ENCODE measurements at places on chromosomes 7 and 10.
A peak's percentile ranks its signal among the peaks of the same experiment; 100 is the strongest.

- no peak for DNase-seq
Observed at GRCh38 chr10:28548781-28549498, 16.0 kb downstream of the WAC start.

GRCh38 chr10:58955615-58956014, 220.8 kb upstream of the PHYHIPL start:
- no peak for DNase-seq

- DNase-seq = no peak
Observed at GRCh38 chr7:155048006-155048405, 22.1 kb upstream of the HTR5A start.

DNA sequence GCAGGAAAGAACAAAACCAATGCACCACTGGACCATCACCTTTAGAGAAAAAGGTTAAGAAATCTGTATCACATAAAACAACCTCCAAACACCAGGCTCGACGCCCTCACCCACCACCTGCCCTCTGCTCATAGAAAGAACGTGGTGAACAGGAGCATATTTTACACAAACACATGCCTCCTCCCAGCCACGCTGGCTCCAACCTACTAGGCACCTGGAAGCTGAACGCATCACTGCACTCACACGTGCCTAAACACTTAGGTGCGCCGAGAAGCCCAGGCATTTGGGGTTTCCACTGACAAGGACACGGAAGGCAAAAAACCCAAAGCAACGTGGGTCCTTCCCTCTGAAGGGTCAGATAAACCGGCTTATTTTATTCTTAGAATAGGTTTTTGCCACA, 56.0 kb downstream of the PTPRN2 start:
- DNase-seq = no peak

GRCh38 chr7:134828361-134828760, 48.9 kb downstream of the CALD1 start:
- peak; percentile 49 for DNase-seq

DNA sequence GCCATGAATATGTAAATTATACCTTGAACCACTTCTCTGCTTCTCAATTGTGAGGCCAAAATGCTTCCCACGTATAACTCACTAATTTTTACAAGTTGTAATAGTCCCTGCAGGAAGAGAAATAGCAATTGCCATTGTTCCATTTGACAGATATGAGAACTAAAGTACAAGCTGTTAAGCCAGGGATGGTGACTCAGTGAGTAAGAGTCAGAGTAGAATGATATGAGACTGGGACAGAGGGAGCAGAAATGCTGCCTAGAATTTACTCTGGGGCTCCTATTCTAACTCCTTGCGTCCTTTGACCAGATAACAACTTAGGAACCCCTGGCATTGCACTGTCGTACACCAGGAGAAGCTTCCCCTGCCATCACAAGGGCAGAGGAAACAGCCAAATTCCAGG, 45.1 kb upstream of the SEPTIN7 start:
- DNase-seq = no peak

- DNase-seq = no peak
Observed at GRCh38 chr10:5911670-5912069, 21.6 kb downstream of the FBH1 start.

DNA sequence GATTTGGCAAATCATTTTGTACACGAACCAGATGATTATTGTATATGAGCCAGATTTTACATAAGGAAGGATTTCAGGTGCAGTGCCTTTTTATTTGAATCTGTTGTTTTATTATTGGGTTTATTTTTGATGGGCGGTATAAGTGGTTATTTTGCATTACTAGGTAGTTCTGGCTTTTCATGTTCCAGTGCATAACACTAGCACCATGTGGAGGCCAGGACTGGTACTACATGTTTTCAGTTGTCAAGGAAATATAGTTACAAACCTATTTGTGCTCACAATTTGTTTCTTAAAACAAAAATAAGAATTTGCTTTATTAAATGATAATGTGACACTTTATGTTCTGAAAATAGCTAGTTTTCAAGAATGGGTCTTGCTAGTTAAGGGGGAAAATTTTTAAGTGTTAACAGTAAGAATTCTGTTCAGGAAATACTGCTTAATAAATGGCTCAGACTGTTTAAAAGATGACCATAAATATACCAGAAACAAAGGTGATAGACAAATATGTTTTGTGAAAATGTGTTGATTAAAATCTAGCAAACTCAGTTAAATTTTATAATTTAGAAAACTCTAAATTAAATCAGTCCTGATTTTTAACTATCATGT, 7.1 kb upstream of the SEMA3E start:
- peak; percentile 65 for DNase-seq

DNA sequence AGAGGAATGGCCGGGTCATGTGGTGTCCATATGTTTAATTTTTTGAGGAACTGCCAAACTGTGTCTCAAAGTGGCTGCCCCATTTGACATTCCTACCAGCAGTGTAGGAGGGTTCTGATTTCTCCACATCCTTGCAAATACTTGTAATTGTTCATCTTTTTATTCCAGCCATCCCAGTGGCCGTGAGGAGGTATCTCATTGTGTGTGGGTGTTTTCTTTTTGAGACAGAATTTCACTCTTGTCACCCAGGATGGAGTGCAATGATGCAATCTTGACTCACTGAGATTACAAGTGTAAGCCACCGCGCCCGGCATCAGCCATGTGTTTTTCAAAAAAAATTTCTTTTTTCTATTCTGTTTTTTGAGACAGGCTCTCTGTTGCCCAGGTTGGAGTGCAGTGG, 38.7 kb upstream of the DLG5 start:
- peak; percentile 82 for DNase-seq

- DNase-seq = no peak
Observed at GRCh38 chr10:26637521-26638275, 59.8 kb upstream of the PDSS1 start.

- DNase-seq = peak; percentile 66
Observed at GRCh38 chr10:97731346-97732051, 5.4 kb upstream of the ZFYVE27 start.

DNA sequence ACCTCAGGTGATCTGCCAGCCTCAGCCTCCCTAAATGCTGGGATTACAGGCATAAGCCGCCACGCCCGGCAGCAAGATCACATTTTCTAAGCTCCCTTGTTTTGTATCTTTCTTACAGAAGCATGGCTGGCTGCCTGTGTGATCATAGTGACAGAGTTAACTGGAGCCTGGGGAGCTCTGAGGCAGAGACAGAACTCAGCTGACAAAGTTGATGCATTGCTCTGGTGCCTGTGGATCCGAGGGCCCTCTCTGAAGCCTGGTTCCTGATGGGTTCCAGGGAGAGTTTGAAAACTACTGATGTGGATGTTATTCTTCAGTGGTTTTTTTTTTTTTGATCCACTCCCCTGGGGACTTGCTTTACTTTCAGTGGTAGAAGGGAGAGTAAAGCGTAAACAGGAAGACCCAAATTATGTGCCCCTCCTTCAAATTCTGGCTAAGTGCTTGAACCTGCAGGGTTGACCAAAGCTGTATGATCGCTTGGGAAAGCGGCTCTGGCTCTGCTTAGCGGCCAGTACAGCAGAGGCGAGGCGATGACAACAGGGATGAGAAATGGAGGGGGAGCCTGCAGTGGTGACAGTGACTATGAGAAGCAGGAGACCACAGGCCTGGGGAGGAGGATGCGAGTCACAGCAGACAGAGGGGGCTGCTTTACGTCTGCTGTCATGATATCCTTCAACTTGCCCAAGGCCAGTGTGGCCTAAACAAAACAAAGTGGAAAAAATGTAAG, 6.8 kb upstream of the EFCAB10 start:
- DNase-seq = no peak

DNA sequence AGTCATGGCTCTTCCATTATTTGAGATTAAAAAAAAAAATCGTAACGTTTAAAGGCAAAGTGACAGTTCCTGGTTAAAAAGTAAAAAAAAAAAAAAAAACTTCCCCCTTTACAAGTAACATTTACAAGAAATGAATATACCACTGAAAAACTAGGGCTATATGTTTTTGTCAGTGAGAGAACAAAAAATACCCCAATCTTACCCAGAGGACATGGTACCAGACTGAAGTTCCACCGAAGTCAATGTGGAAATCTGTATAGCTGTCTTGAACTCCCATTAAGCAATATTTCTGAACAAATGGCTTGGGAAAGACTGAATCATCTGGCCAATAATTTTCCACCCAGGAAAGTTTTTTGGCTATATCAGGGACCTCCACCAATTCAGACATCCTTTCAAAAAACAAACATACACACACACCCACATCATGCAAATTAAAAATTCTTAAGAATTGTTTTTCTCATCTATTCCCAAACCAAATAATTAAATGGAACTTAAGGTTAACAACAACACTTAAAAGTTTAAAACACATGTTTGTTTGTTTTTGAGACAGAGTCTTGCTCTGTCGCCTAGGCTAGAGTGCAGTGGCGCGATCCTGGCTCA, 50.2 kb downstream of the KDM7A start:
- peak; percentile 1 for DNase-seq

GRCh38 chr7:46205478-46205877, 284.4 kb upstream of the IGFBP3 start:
- no peak for DNase-seq

DNA sequence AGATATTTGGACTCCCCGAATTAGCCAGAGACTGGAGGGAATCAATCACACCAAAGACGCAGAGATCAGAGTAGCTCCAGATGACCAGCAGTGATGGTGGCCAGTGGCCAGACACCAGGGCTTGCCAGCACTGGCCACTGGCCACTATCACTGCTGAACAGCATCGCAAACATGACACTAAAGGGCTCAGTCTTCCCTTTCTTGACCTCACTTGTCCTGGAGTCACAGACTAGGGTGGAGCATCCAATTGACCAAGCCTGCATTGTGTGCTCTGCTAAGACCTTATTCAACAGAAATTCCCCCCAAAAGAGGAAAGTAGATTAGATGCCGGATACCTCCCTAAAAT, 234.7 kb downstream of the CREB5 start:
- DNase-seq = no peak

DNA sequence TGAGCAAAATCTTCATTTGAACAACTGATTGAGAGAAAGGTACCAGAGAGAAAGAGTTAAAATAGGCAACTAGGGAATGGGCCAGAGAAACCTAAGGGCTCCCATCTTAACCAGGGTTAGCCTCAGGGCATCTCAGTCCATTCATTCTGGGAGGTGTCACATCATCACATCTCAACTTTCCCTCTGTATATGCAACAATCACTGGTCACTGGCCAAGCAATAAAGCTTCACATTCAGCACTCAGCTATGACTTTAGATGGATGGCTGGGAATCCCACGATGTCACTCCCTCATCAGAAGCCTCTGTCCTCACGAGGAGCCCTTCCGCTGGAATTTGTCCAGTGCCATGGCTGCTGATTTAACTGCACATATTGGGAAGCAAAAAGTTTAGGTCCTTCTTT, 172.1 kb upstream of the MGMT start:
- DNase-seq = no peak

GRCh38 chr10:97101166-97101940, 84.4 kb downstream of the SLIT1 start:
- peak; percentile 15 for DNase-seq

GRCh38 chr7:3861386-3861785, 560.3 kb downstream of the SDK1 start:
- DNase-seq = no peak

- peak; percentile 70 for DNase-seq
Observed at GRCh38 chr7:3897430-3898372, 596.6 kb downstream of the SDK1 start.

GRCh38 chr10:47409171-47409865, 25.2 kb upstream of the ZNF488 start:
- DNase-seq = no peak

- no peak for DNase-seq
Observed at GRCh38 chr7:151849879-151850260, 27.0 kb downstream of the PRKAG2 start.

DNA sequence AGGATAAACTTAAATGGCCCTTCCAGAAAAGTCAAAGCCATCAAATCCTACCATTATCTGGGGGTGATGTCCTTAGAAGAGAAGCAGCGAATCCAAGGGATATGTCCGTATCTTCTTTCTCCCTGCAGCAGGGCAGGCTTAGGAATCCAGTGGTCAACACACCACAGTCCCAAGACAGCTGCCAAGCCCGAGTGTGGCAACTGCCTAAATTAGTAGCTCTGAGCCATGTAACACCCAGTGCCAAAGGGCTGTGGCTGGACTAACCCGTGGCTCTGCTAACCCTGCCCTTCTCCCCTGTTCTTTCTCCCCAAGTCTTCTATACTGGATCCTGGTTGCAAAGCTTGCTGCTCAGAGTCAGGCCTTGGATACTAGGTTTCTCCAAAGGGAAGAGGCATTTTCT, 74.8 kb downstream of the CDK1 start:
- DNase-seq = no peak

DNA sequence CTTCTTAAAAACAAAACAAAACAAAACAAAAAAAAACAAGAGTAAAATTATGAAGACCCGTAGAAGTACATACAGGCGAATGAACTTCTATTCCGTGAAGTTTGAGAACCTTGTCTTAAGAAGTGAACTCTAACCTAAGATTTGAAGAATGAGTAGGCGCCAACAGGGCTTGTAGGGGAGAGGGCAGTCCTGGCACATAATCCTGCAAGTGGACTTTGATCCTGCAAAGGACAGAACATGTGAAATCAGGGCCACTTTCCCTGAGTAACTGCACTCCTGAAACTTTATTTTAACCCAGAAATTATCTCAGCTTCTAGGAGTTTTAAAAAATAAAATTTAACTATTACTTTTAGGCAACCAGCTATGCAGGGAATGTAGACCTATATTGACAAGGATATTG, 62.0 kb downstream of the GNAT3 start:
- no peak for DNase-seq

- no peak for DNase-seq
Observed at GRCh38 chr10:72174297-72174662, 41.5 kb upstream of the ANAPC16 start.

DNA sequence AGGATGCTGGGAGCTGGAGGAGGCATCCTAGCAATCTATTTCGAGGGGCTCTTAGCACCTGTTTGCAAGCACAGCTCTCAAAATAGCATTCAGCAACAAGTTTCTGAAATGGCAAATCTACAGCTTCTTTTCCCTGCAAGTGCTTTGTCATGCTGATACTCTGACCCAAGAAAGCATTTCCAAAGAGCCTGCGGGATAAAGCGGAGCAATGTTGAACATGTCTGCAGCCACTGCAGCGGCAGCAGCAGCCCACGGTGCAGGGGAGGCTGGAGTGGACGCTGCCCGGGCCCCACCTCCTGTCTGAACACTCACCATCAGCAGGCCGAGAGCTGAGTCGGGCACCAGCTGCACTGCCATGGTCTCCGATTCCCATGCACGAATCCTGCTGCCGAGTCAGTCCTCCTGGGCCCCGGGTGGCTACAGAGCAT, 964 bp downstream of the FRMD4A start:
- DNase-seq = no peak

GRCh38 chr10:33045421-33045820, 87.4 kb upstream of the ITGB1 start:
- no peak for DNase-seq

- no peak for DNase-seq
Observed at GRCh38 chr7:131781-132482, 60.4 kb upstream of the FAM20C start.

- no peak for DNase-seq
Observed at GRCh38 chr7:3067193-3067592, 23.5 kb upstream of the CARD11 start.

GRCh38 chr10:123948030-123948823, 56.6 kb upstream of the CPXM2 start:
- no peak for DNase-seq

Measured in iris pigment epithelial cell (primary cell).